BJ (cell line): ENCODE measurements at places on chromosomes 2 and 18. TPM values are rescaled to one million over a fixed set of nuclear protein-coding genes. Genes with fewer than 3 reads are reported as not detected.

DNA sequence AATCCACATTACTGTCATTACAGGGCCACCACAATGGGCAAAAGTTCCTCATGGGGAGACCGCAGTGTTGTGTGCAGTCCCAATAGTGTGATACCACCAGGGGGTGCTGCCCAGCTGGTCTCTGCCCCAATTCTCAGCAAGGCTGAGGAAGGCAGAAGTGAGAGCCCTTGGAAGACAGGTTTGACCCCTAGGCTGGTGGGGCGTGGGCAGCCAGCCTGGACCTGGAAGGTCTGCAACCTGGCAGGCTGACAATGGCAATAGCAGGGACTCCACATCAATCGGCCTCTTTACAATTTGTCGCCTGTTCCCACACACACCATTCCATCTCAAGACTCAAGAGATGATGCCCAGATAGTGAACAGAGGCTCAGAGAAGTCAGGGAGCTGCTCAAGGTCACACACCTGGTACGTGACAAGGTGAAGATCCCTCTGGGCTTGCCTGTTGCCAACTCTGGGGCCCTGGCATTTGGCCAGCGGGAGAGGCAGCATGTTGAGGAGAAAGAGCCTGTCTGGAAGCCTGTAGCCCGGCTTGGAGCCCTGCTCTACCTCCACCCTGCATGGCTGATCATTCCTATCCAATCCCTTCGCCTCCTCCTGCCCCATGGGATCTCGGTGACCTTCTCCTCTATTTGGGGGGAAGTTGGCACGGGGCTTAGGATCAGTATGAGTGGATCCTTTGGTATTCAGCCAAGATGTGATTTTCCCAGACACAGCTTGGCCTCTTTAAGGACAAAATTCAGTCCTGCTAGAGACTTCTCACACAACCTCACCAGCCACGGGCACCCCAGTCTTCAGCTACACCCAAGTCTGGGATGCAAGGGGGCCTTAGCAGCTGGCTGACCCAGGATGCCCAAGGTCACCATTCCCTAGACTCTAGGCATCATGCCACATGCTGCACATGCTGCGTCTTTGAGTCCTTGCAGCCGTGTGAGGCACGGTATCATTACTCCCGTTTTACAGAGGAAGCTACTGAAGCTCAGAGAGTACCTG, 2.9 kb upstream of the ATOH8 start:
- DNase-seq, result no peak

GRCh38 chr2:168178520-168179324, 68.7 kb downstream of the STK39 start:
- no peak for DNase-seq

GRCh38 chr2:172091000-172091641, 5.8 kb downstream of the DLX1 start:
- no peak for DNase-seq

DNA sequence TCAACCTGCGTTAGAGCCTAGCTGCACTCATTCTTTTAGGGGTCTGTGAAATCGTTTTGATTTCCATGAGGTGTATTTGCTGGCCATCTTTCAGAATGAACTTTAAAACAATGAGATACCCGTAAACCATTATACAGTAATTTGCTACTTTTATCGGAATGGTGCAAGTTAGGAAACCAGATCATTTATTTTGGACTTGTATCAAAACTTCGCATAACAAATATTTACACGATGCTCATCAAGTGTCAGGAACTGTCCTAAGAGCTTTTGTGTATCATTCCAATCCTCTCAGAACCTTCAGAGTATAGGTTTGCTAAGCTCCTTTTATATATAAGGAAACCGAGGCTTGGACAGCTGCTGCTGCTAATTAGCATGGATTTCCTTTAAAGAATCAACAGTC, 22.4 kb upstream of the SLC1A4 start:
- DNase-seq, result no peak

POTEE gene
- polyA plus RNA-seq, result not detected in 2 replicates

- no peak for DNase-seq
Measured at GRCh38 chr2:12624905-12625598, 91.7 kb upstream of the TRIB2 start.

DNA sequence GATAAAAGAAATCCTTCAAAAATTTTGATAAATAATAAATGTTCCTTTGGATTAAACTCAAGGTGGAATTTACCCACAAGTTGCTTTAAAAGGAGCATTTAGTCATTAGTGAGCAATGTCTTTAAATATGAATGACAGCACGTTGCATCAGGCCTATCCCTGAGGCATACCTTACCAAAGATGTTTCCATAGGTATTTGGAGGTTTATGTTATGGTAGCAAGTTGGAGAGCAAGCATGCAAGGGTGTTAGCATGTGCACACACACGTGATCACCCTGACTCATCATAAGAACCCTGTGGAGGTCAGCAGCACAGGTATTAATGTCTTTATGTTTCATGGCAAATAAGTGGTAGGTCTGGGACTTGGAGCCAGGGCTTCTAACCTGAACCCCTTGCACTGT, 159.9 kb downstream of the ACTR3 start:
- no peak for DNase-seq

GRCh38 chr18:49668574-49669275, 106.9 kb downstream of the LIPG start:
- no peak for DNase-seq

DNA sequence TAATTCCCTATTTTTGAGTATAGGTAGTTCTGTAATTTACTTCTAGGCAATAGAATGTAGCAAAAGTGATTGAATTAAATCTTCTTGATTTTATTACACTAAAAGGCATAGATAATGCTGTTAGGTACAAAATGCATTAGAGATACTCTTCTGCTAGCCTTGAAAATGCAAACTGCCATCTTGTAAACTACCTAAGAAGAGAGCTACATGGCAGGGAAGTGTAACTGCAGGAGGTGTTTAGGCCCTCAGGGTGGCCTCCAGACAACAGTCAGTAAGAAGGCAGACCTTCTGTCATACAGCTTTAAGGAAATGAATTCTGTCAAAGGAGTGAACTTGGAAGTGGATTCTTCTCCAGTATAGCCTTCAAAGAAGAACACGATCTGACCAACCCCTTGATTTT, 1396.8 kb upstream of the SLC39A10 start:
- DNase-seq, result no peak

CDCA7 gene
- 8.3 and 8.7 TPM in 2 replicates for polyA plus RNA-seq

DNA sequence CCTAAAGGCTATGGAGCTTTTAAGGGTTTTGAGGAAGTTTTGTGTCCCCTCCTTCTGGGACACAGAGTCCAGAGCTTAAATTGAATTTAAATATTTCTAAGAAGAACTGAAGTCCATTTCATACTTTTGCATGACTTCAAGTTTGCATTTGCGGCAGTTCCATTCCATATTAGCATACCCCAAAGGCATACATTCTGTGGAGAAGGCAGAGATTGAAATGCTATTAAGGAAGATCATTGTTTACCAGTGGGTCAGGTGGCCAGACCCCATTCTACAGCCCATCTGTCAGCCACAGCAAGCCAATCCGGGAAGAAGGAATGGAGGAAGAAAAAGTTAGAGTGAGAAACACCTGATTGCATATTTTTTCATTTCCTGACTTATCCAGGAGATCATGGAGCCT, 75.0 kb downstream of the DNAH7 start:
- no peak for DNase-seq

- no peak for DNase-seq
Measured at GRCh38 chr2:123362671-123363440, 662.2 kb upstream of the CNTNAP5 start.

DNA sequence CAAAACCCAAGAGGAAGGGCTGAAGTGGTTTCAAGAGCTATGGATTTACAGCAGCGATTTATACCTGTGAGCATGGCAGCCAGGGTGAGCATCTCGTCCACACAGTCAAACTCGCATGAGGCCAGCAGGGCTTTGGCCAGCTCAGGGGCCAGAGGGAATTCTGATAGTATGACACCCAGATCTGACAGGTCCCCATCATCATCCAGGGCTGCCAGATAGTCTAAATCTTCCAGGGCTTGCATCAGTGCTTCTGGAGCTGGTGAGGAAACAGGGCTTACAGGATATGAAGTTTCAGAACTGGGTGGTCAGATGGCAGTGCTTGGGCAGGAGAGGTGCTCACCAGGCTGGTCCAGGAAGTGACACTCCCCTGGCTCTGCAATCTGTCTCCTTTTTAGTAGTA, 3.5 kb downstream of the DQX1 start:
- DNase-seq, result no peak

- peak; percentile 33 for DNase-seq
Measured at GRCh38 chr2:33645861-33646260, 46.8 kb upstream of the FAM98A start.

RFTN2 gene
- polyA plus RNA-seq, result 0.04 and 0.16 TPM in 2 replicates

GRCh38 chr18:57715671-57716070, 87.4 kb downstream of the ATP8B1 start:
- no peak for DNase-seq

- DNase-seq, result no peak
Measured at GRCh38 chr18:68721681-68722583, 7.0 kb upstream of the TMX3 start.

- DNase-seq, result no peak
Measured at GRCh38 chr18:11035814-11036495, 113.4 kb downstream of the PIEZO2 start.

KATNAL2 gene
- polyA plus RNA-seq, result 1.3 and 1.8 TPM in 2 replicates

CEP192 gene
- 13.3 and 17.0 TPM in 2 replicates for polyA plus RNA-seq

FSIP2 gene
- 0.17 and 0.55 TPM in 2 replicates for polyA plus RNA-seq

- DNase-seq, result no peak
Measured at GRCh38 chr2:11402436-11402835, 58.0 kb upstream of the ROCK2 start.

DNA sequence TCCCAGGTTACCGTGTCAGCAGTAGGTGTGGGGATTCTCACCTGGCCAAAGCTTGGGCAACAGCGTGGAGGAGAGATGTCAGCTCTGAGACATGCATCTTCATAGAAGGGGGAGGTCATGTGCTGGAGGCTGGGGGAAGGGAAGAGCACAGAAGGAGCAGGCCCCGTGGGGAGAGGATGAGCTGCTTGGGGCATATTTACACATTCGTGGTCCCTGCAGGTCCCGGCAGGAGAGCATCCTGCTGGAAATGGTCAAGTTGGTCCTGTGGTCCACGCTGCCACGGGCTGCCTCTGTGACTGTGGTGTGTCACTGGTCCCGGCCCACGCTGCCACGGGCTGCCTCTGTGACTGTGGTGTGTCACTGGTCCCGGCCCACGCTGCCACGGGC, 195.1 kb upstream of the TWIST2 start:
- no peak for DNase-seq

CPO gene
- polyA plus RNA-seq, result not detected in 2 replicates

EDAR gene
- polyA plus RNA-seq, result not detected in 2 replicates

DNA sequence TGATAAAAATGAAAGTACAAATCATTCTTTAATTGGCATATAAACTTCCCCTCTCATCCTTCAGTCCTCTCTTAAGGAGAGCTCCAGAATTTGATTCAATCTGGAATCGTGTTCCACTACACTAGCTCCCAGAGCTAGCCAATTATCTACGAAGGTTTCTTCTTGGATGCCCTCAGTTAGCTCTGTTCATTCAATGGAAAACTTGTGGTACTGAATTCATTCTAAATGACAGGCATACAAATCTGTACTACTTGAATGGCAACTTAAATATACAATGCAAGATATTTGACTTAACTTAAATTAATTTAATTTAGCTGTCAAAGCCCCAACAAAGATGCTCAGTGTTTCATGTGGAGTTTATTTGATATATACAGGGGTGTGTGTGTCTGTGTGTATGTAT, 1474.2 kb upstream of the CELF4 start:
- DNase-seq, result no peak
